ENCODE measurements at places on chromosomes 11 and 22.

- peak; percentile 50 for DNase-seq
Observed at GRCh38 chr22:46043816-46044620, 67.1 kb upstream of the WNT7B start.

DNA sequence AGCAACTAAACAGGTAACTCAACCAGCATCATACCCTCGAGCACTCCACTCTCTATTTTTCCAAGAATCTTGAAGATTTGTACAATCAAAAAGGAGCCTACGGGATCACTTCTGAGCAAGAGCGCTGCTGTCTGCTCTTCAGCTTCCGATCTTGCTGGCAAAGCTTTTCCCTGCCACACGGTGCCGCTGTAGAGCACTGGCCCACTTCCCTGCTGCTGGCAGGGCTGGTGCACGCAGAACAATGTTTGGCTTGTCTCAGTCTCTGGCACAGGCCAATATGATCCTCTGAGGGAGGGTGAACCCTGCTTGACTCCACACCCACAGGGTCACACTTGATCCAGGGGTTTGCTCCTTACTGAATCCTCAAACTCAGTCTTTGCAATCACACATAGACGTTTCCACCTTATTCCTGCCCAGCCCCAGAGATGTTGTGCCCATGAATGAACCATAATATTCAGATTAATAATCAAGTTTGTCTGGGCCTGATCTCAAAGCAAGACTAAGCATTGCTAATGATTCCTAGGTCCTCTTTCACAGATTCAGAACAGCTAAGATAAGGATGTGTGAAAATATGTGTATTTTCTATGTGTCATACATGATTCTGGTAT is 536.6 kb downstream of the SOX6 start:
- DNase-seq: peak; percentile 86

DNA sequence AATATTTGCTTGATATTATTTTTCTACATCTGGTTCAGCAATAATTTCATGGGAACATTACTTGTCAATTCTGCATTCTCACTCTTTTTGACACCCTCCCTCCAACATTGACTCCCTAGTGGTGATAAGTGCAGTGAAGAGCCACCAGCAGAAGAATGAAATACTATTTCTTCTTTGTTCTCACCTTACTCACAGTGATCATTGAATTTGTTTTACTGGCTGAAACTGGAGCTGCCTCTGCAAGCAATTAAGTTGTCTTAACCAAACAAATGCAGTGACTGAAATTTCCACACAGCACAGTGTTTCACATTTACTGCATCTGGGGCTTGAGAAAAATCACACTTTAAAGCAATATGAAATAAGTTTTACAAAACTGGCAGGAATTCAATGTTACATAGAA is 189.8 kb downstream of the JRKL start:
- DNase-seq: no peak

DNA sequence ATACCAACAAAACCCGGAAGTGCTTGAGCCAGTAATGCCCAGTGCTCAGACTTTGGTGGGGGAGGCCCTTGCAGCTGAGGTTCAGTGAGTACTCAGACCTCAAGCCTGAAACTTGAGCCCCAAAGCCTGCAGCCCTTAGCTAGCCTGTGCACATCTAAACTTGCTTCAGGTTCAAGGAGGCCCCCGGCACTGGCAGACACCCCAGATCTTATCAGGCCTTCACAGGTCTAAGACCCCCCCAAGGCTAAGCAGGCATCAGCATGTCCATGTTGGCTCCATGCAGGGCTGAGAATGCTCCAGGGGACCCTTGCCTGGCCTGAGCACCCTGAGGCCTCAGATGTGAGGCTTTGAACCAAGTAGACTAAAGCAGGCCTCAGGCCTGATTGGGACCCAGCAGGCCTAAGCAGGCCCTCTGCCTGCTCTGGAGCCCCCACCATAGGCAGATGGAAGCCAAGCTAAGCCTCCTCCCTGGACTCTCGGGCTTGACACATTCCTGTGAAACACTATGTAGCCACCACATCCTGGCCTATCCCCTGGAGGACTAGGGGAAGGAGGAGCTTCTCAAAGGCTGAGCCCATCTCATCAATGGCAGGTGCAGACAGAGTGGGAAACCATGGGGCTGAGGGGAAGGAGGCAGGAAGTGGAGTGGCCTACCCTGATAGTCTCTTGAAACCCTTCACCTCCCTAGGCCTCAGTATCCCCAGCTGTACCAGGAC is 1.2 kb upstream of the CASTOR1 start:
- no peak for DNase-seq

GRCh38 chr11:113384551-113384950 is 3.0 kb upstream of the ANKK1 start:
- DNase-seq: no peak

GRCh38 chr11:120025606-120026335 is 112.1 kb downstream of the TRIM29 start:
- no peak for DNase-seq

DNA sequence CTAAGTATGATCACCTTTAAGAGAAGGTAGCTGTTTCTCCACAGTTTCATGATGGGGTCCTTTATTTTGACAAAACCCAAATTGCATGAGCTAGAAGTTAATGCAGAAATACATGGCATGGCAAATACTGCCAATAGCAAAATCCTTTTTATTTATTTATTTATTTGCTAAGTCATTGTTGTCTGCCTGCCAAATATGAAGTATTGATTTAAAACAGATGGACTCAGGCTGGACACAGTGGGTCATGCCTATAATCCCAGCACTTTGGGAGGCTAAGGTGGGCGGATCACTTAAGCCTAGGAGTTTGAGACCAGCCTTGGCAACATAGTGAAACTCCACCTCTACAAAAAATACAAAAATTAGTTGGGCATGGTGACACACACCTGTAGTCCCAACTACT is 52.4 kb downstream of the LARGE2 start:
- DNase-seq: no peak

DNA sequence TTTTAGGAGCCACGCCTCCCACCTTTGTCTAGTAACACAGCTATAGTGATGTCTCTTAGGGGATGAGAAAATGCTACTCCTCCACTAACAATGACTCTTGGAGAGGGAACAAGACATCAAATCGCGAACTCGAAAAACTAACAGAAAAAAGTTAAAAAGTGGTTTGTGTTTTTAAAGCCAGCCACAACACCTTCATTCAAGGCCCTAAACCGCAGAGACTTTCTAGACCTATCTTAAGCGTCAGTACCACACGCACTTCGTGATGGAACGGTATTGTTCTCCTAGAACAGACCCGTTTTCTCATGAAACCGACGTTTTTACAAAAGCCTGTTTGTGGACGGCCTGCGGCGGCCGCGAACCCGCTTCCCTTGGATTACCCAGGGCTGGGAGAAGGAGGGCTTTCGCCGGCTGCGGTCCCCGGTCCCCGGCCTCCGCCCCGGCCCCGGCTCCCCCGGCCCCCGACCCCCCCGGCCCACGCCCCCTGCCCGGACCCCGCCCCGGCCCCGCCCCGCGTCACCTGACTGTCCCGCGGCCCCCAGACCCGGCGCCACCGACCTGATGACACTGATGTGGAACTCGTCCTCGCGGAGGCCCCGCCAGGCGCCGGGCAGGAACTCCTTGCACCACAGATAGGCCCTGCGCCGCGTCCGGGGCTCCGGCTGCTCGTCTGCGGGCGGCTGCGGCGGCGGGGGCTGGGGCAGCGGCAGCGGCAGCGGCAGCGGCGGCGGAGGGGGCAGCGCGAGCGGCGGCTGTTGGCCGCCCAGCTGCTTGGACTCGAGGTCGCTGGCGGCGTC is 718 bp downstream of the CHKA start:
- DNase-seq: peak; percentile 71

- no peak for DNase-seq
Observed at GRCh38 chr11:46698597-46698996, 1.8 kb downstream of the ARHGAP1 start.

DNA sequence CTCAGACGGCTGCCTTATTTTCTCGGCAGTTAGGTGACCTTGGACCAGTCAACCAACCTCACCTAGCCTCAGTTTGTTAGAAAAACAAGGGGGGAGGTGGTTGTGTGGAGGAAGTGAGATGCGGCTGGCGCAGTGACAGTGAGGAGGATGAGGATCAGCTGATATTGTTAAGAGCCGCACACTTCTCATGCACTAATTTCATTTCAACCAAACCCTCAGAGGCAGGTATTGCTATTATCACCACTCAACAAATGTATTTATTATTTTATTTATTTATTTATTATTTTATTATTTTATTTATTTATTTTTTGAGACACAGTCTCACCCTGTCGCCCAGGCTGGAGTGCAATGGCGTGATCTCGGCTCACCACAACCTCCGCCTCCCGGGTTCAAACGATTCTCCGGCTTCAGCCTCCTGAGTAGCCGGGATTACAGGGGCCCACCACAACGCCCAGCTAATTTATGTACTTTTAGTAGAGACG is 2.1 kb downstream of the LGALS1 start:
- DNase-seq: no peak

GRCh38 chr11:61911128-61911700 is 6.2 kb downstream of the RAB3IL1 start:
- DNase-seq: no peak

- no peak for DNase-seq
Observed at GRCh38 chr11:79932612-79933011, 491.8 kb upstream of the TENM4 start.

- DNase-seq: peak; percentile 12
Observed at GRCh38 chr22:21446827-21447690, 20.1 kb upstream of the TMEM191C start.

- DNase-seq: no peak
Observed at GRCh38 chr11:94590352-94591041, 23.3 kb downstream of the PIWIL4 start.

- DNase-seq: peak; percentile 34
Observed at GRCh38 chr11:130510407-130511006, 62.1 kb downstream of the ADAMTS15 start.

GRCh38 chr11:111179184-111179910 is 66.2 kb upstream of the POU2AF2 start:
- no peak for DNase-seq

GRCh38 chr22:21051831-21052400 is 6.2 kb downstream of the LRRC74B start:
- DNase-seq: no peak

DNA sequence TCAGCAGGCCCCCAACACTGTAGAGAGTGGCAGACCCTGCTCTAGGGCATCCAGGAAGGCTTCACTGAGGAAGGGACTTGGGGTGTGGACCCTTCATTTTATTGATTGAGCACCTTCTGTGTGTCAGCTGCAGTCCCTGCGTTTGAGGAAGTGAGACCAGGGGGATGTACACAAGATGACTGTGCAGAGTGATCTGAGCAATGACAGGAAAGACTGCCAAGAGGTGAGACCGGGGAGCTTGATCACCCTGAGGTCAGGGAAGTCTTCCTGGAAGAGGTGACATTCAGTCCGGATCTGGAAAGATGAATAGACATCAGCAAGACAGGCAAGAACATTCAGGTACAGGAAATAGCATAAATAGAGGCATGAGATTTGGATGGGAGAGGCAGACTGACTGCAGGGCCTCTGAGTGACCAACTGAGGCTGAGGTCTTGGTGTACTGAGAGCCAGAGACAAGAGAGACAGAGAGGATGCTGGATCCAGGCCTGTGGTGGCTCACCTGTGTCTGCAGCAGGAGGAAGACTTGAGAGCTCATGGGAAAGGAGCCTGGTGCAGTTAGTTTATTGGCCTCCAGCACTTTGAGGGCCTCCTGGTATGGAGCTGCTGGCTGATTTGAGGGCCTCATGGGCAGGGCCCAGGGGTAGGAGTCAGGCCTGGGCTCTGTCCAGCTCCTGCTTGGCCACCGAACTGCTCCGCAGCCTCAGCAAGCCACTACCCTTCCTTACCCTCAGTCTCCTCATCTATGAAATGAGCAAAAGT is 5.2 kb downstream of the DGAT2 start:
- no peak for DNase-seq

DNA sequence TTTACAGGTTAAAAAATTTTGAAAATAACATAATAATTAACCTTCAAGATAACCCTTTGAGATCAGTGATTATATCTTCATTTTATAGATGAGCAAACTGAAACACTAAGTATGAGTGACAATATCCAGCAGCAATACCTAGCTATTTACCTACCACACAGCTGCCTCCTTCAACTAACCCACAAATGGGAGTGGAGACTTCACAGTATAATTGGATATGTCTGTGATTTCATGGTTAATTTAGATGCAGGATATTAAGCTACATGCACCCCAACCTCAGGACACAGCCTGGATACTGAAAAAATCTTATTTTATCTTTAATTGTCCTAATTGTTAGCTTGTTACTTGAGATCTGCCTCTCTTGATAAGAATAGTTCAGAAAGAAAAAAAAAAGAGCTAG is 297.2 kb upstream of the ANO5 start:
- no peak for DNase-seq

DNA sequence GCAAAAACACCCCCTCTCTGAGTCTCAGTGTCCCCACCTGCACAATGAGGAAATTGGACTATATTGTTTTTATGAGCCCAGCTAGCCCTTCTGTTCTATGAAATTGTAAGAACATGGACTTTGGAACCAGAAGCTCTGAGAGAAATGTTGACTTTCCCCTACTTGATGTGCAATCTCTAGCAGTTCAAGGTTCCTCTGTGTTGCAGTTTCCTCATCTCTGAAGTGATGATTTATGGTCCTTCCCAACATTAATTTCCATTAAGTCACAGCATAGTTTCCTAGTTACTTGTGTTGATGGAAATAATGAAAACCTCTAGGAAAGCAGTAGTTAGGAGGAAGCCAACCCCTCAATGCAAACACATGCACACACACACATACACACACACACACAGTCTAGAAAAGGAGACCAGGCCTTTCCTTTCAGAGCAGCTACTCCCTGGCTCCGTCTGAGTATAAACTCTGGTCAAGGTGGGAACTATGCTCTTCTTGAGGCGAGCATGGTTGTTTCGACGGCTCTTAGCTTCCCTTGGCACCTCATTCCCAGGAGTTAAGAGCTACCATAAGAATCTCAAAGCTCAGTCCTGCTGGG is 518.4 kb downstream of the SOX6 start:
- no peak for DNase-seq

GRCh38 chr11:62556875-62557631 is 10.4 kb upstream of the AHNAK start:
- DNase-seq: no peak

- no peak for DNase-seq
Observed at GRCh38 chr11:7967097-7967496, 1.9 kb upstream of the NLRP10 start.

- no peak for DNase-seq
Observed at GRCh38 chr11:35546317-35546716, 20.9 kb upstream of the PAMR1 start.

- DNase-seq: no peak
Observed at GRCh38 chr22:29157759-29158535, 47.7 kb upstream of the EMID1 start.

- no peak for DNase-seq
Observed at GRCh38 chr11:94175535-94175934, 46.9 kb downstream of the PANX1 start.

Measured in testis (tissue), 5 donors.